ENCODE measurements at places on chromosomes 3 and 15. TPM values are rescaled to one million over a fixed set of nuclear protein-coding genes. Genes with fewer than 3 reads are reported as not detected.

DNA sequence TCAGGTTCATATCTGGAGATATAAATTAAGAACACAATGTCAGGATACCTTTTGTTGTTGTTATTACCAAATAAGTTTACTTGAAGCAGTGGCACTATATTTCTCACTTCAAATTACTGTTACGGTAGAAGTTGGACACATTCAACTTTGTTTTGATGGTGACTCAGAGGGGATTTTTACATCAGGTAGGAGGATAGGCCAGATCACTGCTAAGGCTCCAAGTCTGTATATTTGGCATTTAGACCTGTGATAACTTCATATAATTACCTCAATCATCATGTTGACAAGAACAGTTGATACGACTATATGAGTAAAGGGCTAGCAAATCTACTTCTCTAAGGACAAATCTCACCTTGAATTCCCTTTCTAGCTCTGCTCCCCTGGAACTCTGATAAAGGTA lies 15.6 kb downstream of the LZTFL1 start:
- peaks cover under 1% of the 10 kb centered on the region for H3K4me1 ChIP-seq
- DNase-seq, result no peak
- H3K27me3 ChIP-seq, result no peaks in the 10 kb centered on the region
- H3K4me3 ChIP-seq, result no peak overlapping the region

DPPA2 gene
- total RNA-seq, result not detected

DNA sequence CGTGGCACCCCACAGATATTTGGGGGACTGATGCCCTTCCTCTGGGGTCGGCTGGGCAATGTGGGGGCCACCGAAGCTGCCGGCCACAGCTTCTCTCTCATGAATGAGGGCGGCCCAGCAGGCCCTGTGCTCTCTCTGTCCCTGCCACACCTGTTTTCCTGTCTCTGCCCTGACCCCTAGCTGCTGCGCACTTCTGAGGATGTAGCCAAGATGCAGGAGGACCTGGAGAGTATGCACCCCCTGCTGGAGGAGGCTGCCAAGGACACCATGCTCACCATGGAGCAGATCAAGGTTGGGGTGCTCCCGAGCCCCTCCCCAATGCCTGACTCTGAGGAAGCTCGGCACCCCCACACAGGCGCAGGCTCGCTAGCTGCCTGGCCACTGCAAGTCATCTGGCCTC lies 59.7 kb downstream of the SEMA3G start:
- H3K36me3 ChIP-seq, result no peaks in the 10 kb centered on the region
- H3K4me3 ChIP-seq, result no peak overlapping the region
- no peak overlapping the region for H3K27ac ChIP-seq
- peaks cover 3% of the 10 kb centered on the region for H3K27me3 ChIP-seq
- DNase-seq, result peak; percentile 41

PLCD1 gene
- 15.0 TPM for total RNA-seq

- H3K4me3 ChIP-seq, result peak overlapping the region; percentile 88
- H3K4me1 ChIP-seq, result no peaks in the 10 kb centered on the region
- no peaks in the 10 kb centered on the region for H3K36me3 ChIP-seq
- H3K27ac ChIP-seq, result peak overlapping the region; percentile 93
- peak; percentile 84 for DNase-seq
- no peaks in the 10 kb centered on the region for H3K27me3 ChIP-seq
Measured at GRCh38 chr15:24772686-24773373, 97.3 kb downstream of the NPAP1 start.
